Activated naive CD4-positive, alpha-beta T cell treated with anti-CD3 and anti-CD28 coated beads, Interleukin-2, amount 50 U/mL, for 16 hours (primary cell): ENCODE measurements at places on chromosomes 16 and 17.

- DNase-seq = no peak
Measured at GRCh38 chr16:83420206-83420760, 387.5 kb upstream of the HSBP1 start.

- no peak for DNase-seq
Measured at GRCh38 chr17:28545787-28546415, 6.5 kb downstream of the UNC119 start.

GRCh38 chr17:10745231-10745630 is 15.4 kb upstream of the TMEM220 start:
- no peak for DNase-seq

DNA sequence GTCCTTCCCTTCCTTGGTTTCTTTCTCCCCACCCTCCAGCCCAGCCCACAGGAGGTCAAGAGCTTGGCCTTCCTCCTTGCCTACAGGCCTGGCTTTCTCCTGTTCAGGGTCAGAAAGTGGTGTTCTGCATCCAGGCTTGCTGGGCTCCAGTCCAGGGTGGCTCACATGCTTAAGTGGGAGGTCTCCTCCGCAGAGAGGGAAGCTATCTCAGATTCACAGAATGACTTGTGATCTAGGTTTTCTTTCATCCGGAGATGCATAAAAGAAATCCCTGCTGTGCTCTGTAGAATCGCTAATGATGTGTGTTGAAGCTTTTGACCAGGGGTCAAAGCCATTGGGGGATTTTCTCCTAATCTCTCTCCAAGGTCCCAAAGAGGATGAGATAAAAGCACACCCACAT is 382.3 kb upstream of the EEF2KMT start:
- no peak for DNase-seq

GRCh38 chr17:75683583-75683982 is 16.4 kb downstream of the SAP30BP start:
- no peak for DNase-seq

- no peak for DNase-seq
Measured at GRCh38 chr17:50114849-50115357, 15.1 kb downstream of the SAMD14 start.

- DNase-seq = no peak
Measured at GRCh38 chr16:54687043-54687899, 243.4 kb upstream of the IRX5 start.
